ENCODE measurements at places on chromosomes 11 and 22.
A peak's percentile ranks its signal among the peaks of the same experiment; 100 is the strongest.

GRCh38 chr11:4626207-4627099 is 10.8 kb upstream of the OR51D1 start:
- DNase-seq: peak; percentile 89

GRCh38 chr11:83835423-83835822 is 549.3 kb upstream of the CCDC90B start:
- DNase-seq: no peak

DNA sequence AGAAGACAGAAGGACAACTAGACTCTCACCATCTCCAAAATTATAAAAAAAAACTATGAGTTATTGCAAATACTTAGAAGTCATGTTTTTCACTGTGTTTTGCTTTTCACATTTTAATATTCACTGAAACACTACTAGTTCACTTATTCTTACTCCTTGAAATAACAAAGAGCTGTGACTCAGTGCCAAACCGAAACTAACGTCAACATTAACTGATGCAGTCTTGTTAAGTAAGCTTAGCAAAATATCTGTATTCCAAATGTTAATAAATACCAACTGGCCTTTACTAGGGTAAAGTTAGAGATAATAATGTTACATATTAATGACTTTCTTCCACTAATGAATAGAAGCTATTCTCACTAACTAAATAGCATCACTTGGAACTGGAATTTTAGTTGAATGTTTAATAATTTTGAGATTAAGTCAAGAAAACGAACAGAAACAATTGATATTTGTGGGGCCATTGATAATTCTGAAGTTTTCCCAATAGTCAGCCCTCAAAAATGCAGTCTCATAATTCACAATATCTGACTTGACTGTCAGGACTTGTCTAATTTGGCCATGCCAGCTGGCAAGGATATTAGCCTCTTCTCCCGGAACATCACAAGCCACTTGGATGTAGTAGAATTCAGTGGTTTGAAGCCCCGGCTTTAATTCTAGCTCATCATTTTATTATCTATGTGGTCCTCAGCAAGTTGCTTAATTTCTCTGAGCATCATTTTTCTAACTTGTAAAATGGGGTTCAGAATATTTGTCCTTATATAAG is 230.1 kb upstream of the DDI1 start:
- DNase-seq: no peak

GRCh38 chr11:12889243-12889642 is 119.9 kb upstream of the RASSF10 start:
- peak; percentile 24 for DNase-seq

DNA sequence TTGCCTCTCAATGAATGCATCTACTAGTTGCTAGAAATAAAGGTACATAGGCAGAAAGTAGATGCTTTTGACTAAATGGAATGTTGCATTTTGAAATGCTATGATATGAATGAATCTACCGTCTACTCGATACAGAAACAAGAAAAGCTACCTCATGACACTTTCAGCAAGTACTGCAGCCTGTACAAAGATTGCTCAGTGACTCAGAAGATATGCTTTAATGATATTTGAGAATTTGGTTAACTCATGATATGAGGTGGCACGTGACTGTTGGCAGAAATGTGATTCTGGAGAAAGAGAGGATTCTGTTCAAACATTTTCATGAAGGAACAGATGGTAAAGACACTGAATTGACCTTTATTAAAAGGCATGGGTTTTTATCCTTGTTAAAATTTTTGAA is 76.0 kb downstream of the HSD17B12 start:
- DNase-seq: no peak

GRCh38 chr11:75384438-75385080 is 14.8 kb upstream of the RPS3 start:
- DNase-seq: peak; percentile 70

- no peak for DNase-seq
Observed at GRCh38 chr11:30046578-30046945, 29.7 kb upstream of the KCNA4 start.

DNA sequence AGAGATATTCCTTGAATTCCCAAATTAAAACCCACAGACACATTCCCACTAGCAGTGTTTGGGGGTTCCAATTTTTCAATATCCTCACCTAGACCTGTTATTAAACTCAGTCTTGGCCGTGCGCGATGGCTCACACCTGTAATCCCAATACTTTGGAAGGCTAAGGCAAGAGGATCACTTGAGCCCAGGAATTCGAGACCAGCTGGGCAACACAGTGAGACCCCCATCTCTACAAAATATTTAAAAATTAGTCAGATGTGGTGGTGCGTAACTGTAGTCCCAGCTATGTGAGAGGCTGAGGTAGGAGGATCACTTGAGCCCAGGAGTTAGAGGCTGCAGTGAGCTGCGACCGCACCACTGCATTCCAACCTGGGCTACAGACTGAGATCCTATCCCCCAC is 53.3 kb downstream of the RRAS2 start:
- DNase-seq: no peak

DNA sequence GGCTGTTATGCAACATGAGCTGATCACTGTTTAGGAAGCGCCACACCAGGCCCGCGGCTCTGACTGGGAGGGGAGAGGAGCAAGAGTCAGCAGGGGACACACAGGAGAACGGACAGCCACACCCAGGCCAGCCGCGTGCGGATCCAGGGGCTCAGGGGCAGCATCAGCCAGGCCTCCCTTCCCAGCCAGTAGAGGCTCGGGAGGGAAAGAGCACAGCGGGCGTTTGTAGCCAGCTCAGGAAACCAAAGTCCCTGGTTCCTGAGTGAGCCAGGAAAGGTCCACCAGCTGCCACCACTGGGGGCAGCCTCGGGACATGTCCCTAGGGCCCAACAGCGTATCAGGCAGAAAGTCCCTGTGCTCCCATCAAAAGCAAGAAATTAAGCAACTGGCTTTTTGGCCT is 71.8 kb upstream of the PITPNB start:
- no peak for DNase-seq

GRCh38 chr11:134471087-134471715 is 59.2 kb upstream of the B3GAT1 start:
- peak; percentile 37 for DNase-seq

- no peak for DNase-seq
Observed at GRCh38 chr11:100810666-100811065, 123.6 kb downstream of the ARHGAP42 start.

GRCh38 chr11:70569618-70569890 is 171.2 kb downstream of the CTTN start:
- DNase-seq: no peak

DNA sequence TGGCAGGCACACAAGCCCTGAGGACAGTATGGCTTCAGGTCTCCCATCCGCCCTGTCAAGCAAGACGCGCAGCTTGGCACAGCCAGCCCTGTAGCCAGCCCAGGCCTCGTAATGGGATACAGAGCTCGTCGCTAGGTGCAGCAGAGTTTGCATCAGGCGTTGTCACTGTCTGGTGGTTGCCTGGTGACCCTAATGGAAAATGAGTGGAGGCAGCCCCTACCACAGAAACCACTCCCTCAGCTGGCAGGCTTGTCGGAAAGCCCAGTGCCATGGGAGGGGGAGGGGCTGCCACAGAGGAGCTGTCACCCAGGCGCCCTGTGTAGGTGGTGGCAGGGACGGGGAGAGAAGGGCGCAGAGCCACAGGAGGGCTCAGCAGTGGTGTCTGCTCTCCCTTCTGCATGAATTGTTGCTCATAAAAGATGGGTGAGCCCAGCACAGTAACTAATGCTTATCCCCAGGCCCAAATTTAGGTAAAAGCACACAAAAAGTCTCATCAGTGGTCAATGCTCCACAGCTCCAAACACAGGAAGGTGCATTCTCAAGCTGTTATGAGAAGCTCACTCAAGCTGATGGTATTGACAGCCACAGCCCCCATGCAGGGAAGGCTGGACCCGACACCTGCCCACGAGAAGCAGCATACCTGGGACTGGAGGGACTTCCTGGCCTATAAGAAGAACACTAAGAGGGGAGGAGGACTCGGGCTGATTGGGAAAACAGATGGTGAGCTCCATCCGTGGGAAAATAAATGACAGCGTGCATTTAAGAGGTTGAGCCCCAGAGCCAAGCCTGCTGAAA is 164.6 kb downstream of the ETS1 start:
- peak; percentile 89 for DNase-seq

- peak; percentile 26 for DNase-seq
Observed at GRCh38 chr22:46769191-46769675, 6.8 kb downstream of the TBC1D22A start.

DNA sequence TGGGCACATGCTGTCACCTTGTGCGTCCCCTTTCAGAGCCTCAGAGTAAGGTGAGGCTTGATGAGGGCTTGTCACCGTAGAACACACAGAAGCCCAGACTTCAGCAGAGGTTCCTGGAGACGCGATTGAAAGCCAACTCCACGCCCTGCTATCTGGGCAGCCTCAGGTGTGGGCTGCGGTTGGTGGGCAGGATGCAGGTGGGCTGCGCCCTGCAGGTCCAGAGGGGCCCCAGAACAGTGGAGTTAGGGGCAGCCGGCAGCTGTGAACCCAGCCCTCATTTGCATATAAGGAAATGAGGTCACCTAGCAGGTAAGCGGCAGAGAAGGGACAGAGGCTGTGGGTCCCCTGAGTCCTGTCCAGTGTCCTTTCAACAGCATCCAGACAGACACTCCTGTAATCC is 15.4 kb downstream of the PHLDA2 start:
- DNase-seq: no peak

GRCh38 chr11:113019711-113020110 is 58.5 kb downstream of the NCAM1 start:
- no peak for DNase-seq

DNA sequence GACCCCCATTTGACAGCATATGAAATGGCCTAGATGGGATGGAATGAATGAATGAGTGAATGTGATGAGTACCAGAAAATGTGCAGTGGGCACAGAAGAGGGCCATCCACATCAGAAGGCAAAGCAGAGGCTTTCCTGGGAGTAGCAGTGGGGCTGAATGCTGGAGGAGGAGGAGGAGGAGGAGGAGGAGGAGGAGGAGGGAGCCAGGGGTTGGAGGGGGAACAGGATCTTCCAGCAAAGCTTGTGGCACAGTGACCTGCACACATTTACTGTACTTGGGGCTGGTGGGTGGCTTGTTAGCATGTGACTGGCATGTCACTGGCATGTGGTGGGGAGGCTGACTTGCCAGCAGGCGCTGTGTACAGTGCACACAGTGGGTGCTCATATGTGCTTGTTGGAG is 9.5 kb downstream of the SEPTIN3 start:
- no peak for DNase-seq

DNA sequence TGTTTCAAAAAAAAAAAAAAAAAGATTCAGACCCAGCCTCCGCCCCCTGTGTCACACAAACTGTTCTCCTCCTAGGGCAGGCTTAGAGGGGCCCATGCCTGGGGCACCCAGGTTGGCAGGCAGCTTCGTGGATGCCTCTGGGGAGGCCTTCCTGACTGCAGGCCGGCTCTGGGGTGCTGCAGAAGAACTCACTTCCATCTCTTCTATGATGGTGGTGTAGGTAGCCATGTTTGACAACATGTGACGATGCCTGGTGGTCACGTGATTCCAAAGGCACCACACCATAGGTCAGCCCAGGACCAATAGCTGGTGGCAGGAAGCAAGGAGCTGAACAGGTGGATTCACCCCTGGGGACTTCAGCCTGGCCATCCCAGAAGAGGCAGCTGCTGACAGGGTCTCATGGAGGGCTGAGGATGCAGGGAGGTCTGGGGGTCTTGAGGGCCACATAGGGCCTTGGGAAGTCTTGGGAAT is 24.1 kb upstream of the CELSR1 start:
- DNase-seq: no peak

DNA sequence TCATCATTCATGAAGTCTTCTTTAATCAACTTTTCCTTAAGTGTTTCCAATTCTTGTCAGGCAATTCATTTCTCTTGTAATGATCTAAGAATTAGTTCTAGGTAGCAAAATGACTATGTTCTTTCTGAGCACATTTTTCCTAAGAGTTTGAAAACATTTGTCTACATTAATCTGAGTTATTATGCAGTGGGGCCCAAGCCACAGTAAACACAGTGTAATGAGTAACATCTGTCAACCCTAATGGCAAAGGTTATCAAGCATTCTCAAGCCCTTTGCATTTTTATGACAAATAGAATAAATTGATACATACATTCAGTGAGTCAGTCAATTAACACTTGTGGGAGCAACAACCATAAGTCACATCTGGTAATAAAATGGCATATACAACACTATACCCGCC is 106.7 kb upstream of the ZC3H12C start:
- no peak for DNase-seq

DNA sequence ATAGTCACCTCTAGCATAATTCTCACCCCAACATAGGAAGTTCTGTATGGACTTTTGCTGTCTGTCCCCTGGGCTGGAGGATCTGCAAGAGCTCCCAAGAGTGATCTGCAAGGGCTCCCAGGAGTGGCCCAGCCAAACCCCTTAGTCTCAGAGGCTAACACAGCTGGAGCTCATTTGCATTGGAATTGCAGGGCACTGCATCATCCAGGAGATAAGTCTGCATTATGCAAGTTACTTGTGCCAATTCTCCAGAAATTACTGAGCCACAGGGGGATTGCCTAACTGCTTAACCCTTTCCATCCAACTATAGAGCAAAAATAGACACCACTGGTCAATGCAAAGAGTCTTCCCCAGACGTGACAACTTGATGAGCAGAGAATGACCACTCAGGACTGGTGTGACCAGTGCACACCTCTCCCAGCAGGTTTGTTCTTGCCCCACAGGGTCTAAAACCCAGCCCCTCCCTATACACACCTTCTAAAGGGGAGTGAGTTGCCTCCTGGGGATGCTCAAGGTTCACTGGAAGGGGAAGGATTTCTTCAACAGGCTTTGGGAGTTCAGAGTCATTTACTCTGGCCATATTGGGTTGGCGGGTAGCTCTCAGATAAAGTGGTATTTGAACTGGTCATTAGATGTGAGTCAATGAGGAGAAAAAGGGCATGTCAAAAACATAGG is 38.4 kb downstream of the POU2AF3 start:
- peak; percentile 7 for DNase-seq

DNA sequence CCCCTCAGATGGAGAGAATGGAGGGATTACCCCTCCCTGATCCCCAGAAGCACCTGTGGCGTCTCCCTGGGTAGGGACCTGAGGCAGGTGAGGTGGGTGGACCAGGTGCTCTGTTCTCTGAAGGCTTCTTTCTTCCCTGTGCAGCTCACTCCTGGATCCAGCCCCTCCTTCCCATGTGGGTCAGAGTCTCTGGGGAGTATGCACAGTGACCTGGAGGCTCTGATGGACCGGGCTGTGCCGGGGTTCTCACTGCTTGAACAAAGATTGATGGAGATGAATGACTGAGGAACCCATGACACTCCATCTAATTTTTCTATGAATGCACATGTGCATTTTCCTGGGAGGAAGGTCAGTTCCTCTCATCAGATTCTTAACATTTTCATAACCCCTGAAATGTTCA is 78.6 kb upstream of the SHANK2 start:
- no peak for DNase-seq

- peak; percentile 4 for DNase-seq
Observed at GRCh38 chr11:9525116-9525515, 48.4 kb upstream of the WEE1 start.

DNA sequence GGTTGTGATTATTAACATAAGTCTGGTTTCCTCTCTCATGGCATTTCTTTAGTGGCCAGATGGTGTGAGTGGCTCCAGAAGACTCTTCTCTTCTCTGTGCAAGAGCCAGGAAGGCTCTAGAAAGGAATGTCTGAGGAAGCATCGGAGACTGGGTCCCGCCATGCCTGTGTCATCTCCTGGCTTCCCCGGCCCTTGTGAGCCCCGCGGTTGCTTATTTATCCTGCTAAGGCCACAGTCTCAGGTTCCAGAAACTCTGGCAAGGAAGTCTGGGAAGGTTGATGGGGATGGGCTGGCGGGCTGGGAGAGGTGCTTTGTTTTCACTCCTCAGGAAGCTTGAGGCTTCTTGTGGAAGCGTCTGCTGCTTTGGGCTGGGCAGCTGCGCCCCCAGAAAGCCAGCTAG is 18.9 kb downstream of the BCR start:
- no peak for DNase-seq

GRCh38 chr11:43376594-43376993 is 17.9 kb downstream of the TTC17 start:
- DNase-seq: no peak

GRCh38 chr11:131064373-131064991 is 148.2 kb upstream of the SNX19 start:
- DNase-seq: peak; percentile 63

All from NCI-H1417 (cell line).